Left lung (tissue), 14 donors: ENCODE measurements at places on chromosomes 7 and 10. TPM values are rescaled to one million over a fixed set of nuclear protein-coding genes. Genes with fewer than 3 reads are reported as not detected.

Gene C10orf53
- not detected for total RNA-seq

- DNase-seq, result no peak
- H3K4me1 ChIP-seq, result peaks cover 46% of the 10 kb centered on the region
- no peak overlapping the region for H3K4me3 ChIP-seq
- no peaks in the 10 kb centered on the region for H3K27me3 ChIP-seq
- H3K27ac ChIP-seq, result no peak overlapping the region
These were observed 34.2 kb downstream of the KLF6 start for GRCh38 chr10:3750854-3751253.

DNA sequence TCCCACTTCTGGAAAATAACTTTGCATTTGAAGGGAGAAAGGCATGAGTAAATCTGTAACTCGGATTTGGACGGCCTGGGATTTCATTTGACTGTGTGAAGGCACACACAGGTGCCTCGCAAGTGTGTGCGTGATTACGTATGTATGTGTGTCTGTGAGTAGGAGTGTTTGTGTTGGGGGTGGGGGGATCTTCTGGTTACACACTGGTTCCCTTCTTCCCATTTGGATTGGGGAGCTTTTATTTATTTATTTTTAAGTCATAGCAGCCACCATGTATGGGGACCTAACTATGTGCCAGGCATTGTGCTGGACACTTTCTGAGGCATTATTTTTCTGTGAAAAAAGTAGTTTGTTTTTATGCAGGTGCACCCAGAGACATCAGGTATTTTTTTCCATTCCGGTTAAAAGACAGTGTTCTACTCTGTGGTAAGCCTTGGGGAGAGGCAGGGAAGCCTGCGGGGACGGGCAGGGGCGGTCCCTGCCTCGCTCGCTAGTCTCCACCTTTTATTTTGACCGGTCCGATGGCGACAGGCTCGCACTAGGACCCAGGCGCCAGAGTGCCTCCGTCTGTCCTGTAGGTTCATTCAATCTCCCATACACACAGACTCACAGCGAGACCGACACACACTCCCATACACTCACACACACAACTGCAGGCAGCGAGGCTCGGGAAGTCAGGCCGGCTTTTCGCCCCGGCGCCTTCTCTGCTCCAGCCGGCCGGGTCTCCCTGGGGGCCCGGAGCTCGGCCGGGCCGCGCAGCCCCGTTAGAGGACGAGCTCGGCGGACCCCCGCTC, at the start of gene MXI1:
TSS of gene MXI1 (plus strand) at position 595 of the 794 bp plus-strand sequence. CDS start 204 bp downstream, outside the sequence.
- H3K27ac ChIP-seq, result peak within 1 kb of the TSS; percentile 93
- H3K36me3 ChIP-seq, result no peaks in the 10 kb centered on the region
- peak; percentile 60 for DNase-seq
- peak within 1 kb of the TSS; percentile 64 for H3K4me3 ChIP-seq
- H3K27me3 ChIP-seq, result no peaks in the 10 kb centered on the region

DNA sequence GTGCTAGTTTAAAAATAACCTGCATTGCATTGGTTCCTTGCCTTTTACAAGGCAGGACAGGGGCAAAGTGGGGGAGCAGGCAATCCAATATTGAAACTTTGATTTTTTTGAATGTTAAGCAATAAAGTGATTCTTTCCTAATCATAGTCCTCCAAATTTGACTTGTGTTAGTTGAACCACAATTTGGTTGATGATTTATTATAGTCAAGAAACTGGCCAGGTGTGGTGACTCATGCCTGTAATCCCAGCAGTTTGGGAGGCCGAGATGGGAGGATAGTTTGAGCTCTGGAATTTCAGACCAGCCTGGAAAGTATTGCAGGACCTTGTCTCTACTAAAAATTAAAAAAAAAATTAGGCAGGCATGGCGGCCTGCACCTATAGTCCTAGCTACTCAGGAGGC, 27.9 kb upstream of the ABLIM1 start:
- H3K27me3 ChIP-seq, result no peaks in the 10 kb centered on the region
- no peaks in the 10 kb centered on the region for H3K36me3 ChIP-seq
- peak overlapping the region; percentile 71 for H3K27ac ChIP-seq
- peaks cover 29% of the 10 kb centered on the region for H3K4me1 ChIP-seq
- no peak for DNase-seq
- H3K4me3 ChIP-seq, result no peak overlapping the region

DNA sequence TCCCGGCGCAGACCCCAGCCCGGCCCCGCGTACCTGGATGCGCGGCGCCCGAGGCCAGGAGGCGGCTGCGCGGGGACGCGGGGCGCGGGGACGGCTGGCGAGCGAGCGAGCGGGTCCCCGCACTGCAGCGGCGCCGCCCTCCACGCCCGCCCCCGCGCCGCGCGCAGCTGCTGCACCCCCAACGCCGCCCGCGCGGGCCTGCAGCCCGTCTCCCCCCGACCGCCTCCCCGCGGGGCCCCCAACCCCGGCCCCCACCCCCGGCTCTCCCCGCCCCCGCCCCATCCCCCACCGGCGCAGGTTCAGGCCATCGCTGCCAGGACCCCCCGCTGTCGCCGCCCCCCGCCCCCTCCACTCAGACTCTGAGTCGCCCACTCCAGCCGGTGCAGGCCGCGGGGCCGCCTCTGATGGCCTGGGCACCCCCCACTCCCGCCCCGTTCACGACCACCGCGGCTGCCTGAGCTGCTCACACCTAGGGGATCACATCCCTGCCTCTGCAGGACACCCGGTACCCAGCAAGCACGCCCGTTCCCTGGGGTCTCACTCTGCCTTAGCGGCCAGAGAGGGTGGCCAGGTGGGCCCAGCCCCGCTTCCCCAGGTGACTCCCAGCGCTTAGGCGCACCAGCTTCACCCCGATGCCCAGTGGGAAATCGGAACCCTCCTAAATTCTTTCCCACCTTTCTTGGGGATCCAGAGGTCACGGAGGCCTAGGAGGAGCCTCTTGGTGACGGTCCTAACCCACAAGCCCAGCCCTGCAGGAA, 13.9 kb upstream of the DNAAF5 start:
- peaks cover 29% of the 10 kb centered on the region for H3K27me3 ChIP-seq
- H3K4me3 ChIP-seq, result peak overlapping the region; percentile 25
- H3K36me3 ChIP-seq, result no peaks in the 10 kb centered on the region
- H3K4me1 ChIP-seq, result no peaks in the 10 kb centered on the region
- H3K27ac ChIP-seq, result no peak overlapping the region

DNA sequence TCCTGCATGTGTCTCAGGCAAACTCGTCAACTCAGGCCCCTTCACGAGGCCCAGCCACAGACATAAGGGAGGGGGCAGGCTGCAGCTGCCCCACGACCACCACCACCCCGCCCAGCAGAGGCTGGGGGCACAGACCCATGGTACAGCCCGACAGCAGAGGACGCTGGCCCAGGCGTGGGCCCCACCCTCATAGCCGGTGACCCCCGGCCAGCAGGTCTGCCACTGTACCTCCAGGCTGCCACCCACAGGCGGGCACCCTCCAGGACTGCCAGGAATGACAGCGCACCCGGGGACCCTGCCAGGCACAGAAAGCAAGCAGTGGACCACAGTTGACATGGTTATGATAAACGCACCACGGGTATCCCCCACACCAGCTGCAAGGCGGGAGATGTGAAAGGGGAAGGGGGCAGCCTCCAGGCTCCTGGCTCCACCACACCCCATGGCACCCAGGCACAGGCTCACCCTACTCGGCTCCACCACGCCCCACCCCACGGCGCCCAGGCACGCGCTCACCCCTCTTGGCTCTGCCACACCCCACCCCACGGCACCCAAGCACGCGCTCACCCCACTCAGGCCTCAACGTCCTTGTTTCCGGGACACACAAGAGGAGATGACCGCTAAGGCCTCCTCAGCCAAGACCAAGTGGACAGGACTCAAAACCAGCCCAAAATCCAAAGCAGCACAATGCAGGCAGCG, 135.9 kb downstream of the MAD1L1 start:
- H3K4me3 ChIP-seq, result no peak overlapping the region
- peaks cover 9% of the 10 kb centered on the region for H3K36me3 ChIP-seq
- no peak for DNase-seq
- H3K4me1 ChIP-seq, result no peaks in the 10 kb centered on the region
- H3K27ac ChIP-seq, result no peak overlapping the region
- no peaks in the 10 kb centered on the region for H3K27me3 ChIP-seq

- H3K4me1 ChIP-seq, result no peaks in the 10 kb centered on the region
- H3K27ac ChIP-seq, result no peak overlapping the region
- no peaks in the 10 kb centered on the region for H3K27me3 ChIP-seq
- no peak overlapping the region for H3K4me3 ChIP-seq
- no peaks in the 10 kb centered on the region for H3K36me3 ChIP-seq
These were observed 194.9 kb upstream of the PRSS58 start for GRCh38 chr7:142452791-142453190.

Gene PI4K2A
- 25.8 TPM for total RNA-seq

Gene GFRA1
- total RNA-seq, result 1.9 TPM

DNA sequence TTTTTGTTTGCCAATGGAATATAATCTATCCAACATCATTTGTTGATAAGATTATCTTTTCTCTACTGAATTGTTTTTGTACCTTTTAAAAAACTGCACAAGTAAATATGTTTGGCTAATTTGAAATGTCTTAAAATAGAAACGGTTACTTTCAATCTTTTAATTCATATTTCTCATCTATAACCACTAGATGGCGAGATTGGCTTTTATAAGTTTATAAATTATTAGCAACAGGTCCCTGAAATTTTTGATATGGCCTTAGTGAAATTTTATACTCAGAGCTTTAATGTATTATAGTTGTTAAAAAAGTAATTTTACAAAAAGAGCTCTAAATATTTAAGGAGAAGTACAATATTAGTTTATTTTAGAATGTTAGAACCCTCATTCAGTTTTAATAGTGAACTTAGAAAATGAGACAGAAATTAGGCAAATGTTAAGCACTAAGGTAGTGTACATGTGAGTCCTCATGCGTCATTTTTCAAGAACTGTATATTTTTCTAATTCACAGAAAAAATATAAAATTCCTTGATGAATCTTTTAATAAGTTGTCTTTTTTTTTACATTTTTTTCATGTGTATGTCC, 592.5 kb downstream of the ARL4A start:
- no peaks in the 10 kb centered on the region for H3K27me3 ChIP-seq
- H3K4me3 ChIP-seq, result no peak overlapping the region

Gene PLXDC2
- total RNA-seq, result 85.3 TPM

Gene MMD2
- not detected for total RNA-seq

DNA sequence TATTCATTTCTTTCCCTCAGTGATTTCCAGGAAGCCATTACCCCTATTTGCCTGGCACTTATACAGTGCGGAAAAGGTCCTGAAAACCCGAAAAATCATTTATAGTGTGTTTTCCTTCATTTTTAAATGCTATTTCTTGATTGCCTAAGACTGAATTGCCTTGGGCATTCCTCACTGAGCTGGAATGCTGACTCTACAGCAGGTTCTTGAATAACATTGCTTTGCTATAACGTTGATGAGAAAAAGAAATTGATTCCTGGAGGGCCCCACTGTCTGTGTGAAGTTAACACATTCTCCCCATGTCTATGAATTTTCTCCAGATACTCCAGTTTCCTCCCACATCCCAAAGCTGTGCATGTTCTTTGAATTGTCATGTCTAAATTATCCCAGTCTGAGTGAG, 308.5 kb downstream of the EXOC4 start:
- no peaks in the 10 kb centered on the region for H3K27me3 ChIP-seq
- no peaks in the 10 kb centered on the region for H3K4me1 ChIP-seq
- H3K4me3 ChIP-seq, result no peak overlapping the region
- no peak for DNase-seq
- H3K27ac ChIP-seq, result no peak overlapping the region
- H3K36me3 ChIP-seq, result no peaks in the 10 kb centered on the region

DNA sequence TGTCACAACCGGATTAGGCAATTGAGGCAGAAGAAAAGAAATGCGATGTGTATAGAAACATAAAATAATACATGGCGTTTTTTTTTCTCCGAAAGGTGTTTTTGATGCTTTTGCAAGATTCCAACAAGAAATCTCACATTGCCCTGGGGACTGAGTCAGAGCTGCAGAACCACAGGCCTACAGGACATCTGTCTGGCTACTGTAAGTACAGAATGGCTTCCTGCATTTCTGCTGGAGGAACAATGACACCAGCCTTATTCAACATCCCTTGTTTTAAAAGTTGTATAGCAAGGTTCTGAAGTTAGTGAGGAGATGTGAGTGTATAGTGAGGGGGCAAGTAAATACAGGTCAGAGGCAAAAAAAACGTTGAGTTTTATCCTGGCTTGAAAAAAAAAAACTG, 256.4 kb downstream of the ABCA13 start:
- H3K36me3 ChIP-seq, result no peaks in the 10 kb centered on the region
- no peaks in the 10 kb centered on the region for H3K27me3 ChIP-seq
- no peak overlapping the region for H3K4me3 ChIP-seq
- DNase-seq, result no peak

DNA sequence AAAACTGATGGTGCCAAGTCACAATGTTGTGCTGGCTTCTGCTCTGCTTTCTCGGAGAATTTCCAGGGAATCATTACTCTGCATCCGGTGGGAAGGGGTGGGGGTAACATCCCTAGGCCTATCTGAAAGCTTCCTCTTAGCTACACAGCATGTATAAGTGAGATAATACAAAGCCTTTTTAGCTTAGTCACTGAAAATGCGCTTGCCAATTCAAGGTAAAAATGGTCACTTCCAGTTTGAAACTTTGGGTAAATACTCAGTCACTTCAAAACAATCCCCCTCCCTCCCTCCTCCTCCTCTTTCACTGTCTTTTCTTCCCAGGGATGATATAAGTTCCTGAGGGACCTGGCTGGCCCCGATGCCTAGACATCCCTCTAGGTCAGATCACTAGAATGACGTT, 57.3 kb upstream of the APBB1IP start:
- H3K4me3 ChIP-seq, result no peak overlapping the region
- no peaks in the 10 kb centered on the region for H3K4me1 ChIP-seq
- H3K36me3 ChIP-seq, result no peaks in the 10 kb centered on the region
- no peak overlapping the region for H3K27ac ChIP-seq
- H3K27me3 ChIP-seq, result no peaks in the 10 kb centered on the region
- no peak for DNase-seq

Gene CALN1
- not detected for total RNA-seq

DNA sequence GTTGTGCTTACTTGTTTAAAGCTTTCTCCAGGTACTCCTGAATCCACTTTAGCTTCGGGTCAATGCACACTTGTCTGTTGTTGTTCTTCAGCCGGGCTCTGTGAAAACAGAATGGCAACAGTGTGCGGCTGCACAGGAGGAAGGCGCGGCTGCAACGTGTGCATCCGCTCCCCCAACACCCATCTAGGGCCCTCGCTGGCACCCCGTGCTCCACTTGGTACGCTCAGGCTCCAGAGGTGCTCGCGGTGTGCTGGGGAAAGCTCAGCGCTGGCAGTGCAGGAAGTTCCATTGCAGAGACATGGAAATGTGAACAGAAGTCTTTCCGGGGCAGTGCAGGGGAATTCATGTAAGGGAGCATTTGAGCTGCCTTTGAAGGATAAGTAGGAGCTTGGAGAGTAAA, 6.3 kb downstream of the CXCL12 start:
- peaks cover 19% of the 10 kb centered on the region for H3K27me3 ChIP-seq
- H3K27ac ChIP-seq, result no peak overlapping the region
- H3K4me1 ChIP-seq, result no peaks in the 10 kb centered on the region
- no peaks in the 10 kb centered on the region for H3K36me3 ChIP-seq
- no peak for DNase-seq

- DNase-seq, result no peak
- no peak overlapping the region for H3K4me3 ChIP-seq
- H3K4me1 ChIP-seq, result no peaks in the 10 kb centered on the region
- no peak overlapping the region for H3K27ac ChIP-seq
- no peaks in the 10 kb centered on the region for H3K36me3 ChIP-seq
These were observed 14.8 kb upstream of the MKLN1 start for GRCh38 chr7:131312838-131313237.
